ENCODE measurements at places on chromosomes 7 and 10.

DNA sequence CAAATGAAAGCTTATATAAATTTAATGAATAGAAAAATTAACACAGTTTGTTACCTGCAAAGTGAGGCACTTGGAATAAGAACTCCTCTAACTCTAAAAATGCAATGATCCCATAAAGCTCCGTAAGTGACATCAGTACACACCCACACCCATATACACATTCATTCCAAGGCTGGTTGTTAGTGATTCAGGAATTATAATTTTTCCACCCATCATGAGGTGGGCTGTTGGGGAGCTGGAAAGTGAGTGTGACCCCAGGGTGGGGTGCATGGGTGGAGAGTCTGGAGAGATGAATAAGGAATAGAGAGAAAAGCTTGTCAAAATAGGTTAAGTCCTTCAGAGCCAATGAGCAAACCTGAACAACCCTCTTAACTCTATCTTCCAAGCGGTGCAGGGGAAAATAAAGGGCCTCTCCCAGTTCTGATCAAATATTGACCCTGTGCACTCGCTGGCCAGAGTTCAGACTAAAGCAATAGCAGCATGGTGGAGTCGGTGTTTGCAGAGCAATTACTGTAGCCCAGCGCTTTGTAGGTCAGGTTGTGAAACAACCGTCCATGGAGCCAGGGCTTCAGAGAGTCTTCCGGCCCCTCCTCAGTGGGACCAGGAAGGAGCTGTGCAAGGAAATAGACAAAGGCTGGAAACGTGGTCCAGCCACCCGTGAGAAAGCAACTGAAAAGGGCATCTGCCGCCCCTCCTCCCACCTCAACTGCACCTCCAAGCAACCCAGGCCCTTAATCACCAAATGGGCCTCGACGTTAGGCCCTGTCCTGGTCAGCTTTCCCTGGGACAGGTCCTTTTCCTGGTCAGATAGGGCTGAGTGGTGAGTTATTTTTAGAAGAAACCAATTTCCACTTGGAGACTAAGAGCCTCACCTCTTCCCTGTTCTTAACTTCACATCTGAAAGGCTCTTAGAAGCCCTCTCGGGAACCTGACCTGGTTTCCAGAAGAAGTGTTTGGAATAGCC is 61.2 kb downstream of the SH3PXD2A start:
- DNase-seq = no peak

- no peak for DNase-seq
Measured at GRCh38 chr7:91128683-91129348, 135.4 kb upstream of the FZD1 start.

- DNase-seq = no peak
Measured at GRCh38 chr10:88525371-88526069, 57.6 kb downstream of the RNLS start.

- DNase-seq = no peak
Measured at GRCh38 chr10:122427280-122427679, 27.2 kb upstream of the ARMS2 start.

All from cortex of kidney (tissue), 1 donor.